ENCODE measurements at places on chromosomes 6 and 20.

DNA sequence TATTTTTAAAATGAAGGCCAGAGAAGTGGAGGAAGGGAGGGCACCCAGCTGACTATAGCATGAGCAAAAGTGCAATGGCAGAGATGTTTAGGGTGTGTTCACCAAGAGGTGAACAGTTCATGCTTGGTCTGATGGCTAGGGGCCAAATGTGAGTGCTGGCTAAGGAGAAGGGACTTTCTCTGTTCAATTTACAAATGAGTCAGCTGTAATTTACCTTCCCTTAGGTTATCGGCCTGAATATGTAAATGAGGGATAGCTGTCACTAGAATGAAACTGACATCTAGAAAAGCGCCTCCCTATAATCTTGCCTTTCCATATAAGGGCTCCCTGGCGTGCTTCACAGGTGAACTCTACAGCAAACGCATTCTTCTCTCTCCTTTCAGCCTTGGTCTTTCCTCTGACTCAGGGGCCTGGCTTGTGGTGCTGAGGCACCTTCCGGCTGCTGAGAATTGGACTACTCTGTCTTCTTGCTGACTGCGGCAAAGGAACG lies 114.7 kb upstream of the BACH2 start:
- no peak for DNase-seq

DNA sequence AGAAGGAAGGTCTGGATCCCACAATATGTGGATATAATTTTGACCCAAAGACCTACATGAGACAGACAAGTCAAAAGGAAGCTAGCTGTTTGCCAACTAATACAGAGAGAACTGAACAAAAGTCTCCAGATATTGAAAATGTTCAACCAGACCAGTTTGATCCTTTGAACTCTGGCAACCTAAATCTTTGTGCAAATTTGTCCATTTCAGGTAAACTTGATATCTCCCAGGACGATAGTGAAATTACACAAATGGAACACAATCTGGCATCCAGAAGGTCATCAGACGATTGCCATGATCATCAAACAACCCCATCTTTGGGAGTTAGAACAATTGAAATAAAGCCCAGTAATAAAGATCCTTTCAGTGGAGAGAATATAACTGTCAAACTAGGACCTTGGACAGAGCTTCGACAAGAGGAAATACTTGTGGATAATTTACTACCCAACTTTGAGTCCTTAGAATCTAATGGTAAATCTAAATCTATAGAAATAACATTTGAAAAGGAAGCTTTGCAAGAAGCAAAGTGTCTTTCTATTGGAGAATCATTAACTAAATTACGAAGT lies 41.9 kb upstream of the SDHAF4 start:
- DNase-seq: no peak

DNA sequence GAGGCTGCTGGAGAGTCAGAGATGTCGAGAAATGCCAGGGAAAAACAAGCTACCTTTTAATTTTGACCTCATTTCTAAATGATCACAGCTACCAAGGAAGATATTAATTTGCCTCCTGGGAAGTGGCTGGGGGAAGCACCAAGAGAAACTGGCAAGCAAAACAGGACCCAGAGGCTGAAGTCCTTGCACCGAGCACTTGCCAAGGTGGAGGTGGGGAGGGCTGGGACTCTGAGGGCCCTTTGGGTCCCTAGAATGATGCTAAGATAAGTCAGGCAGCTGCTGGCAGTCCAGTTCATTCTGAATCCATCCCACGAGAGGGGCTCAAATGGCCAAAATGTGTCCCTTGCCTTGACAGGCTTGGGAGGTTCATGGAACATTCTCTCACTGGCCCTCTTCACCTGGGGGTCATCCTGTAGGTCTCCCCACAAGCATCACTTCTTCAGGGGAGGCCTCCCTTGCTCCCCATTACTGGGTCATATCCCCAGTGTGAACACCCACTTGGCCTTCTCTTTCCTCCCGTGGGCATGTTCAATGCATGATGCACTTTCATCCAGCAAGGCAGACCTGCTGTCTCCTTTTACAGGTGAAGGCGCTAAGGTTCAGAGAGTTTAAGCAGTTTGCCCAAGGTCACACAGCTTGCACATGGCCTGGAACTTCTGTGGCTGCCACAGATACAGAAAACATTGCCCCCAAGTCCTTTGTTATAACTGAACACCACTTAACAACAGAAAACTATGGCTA lies 39.1 kb upstream of the BLCAP start:
- DNase-seq: no peak

GRCh38 chr6:111875741-111876140 lies 2.5 kb upstream of the FYN start:
- no peak for DNase-seq

DNA sequence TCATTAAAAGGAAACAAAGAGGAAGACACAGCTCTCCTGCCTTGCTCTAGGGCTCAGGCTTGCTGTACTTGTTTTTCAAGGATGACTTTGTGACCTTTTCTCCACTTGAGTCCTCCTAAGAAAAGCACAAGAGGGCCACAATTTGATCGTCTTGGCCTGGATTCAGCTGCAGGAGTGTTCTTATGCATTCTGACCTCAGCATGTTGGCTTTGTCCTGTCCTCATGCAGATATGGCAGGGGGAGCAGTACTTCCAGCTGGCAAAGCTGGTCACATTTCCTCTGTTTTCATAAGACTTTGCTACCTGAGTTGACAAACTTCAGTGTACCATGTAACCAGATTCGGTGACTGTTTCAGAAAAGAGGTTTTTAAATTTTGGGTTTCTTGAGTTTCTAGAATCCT lies 30.8 kb downstream of the KDM1B start:
- DNase-seq: no peak

GRCh38 chr6:51778666-51779065 lies 308.7 kb downstream of the PKHD1 start:
- DNase-seq: no peak

DNA sequence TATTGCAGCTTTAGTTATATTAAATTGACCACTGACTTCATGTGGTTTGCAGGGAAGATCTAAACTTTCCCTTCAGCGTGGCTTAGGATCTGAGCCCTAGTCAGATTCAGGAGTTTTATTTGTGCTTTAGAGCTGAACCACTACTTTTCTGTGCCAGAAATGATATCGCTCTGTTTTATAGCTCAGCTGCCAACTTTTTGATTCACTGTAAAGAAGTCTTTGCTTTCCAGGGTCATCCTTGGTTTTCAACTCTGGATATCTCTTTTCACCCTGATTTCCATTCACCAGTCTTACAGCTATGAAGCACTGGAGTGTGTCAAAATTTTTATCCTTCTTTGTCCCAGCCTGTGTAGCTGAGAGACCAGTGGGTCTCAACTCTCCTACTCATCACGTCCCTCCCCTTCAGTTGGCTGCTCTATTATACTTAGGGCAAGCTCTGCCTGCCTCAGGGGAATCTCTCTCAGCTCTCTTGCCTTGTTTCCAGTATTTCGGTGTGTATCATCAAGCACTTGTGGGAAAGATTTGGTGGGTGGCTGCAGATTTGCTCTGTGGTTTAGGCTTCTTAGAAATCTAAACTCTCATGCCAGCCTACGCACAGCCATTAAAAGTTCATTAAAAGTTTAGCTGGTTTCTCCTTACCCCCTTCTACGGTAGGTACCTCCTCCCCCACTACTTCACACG lies 425.5 kb downstream of the TENT5A start:
- no peak for DNase-seq

GRCh38 chr6:136738692-136739057 lies 53.6 kb downstream of the MAP3K5 start:
- DNase-seq: no peak
